Left kidney (tissue), 8 donors: ENCODE measurements at places on chromosomes 5 and 9. TPM values are rescaled to one million over a fixed set of nuclear protein-coding genes. Genes with fewer than 3 reads are reported as not detected.

- no peak for DNase-seq
These were observed 20.9 kb downstream of the KCTD16 start for GRCh38 chr5:144191531-144191930.

GRCh38 chr9:35714123-35714522 is 17.9 kb downstream of the TLN1 start:
- no peak for DNase-seq

Gene SHISAL2B
- 0.27 TPM for polyA plus RNA-seq

Gene FAM153A
- polyA plus RNA-seq, result 0.75 TPM

Gene CBY3
- polyA plus RNA-seq, result 0.30 TPM
